ENCODE measurements at places on chromosomes 7 and 10. TPM values are rescaled to one million over a fixed set of nuclear protein-coding genes. Genes with fewer than 3 reads are reported as not detected.

DNA sequence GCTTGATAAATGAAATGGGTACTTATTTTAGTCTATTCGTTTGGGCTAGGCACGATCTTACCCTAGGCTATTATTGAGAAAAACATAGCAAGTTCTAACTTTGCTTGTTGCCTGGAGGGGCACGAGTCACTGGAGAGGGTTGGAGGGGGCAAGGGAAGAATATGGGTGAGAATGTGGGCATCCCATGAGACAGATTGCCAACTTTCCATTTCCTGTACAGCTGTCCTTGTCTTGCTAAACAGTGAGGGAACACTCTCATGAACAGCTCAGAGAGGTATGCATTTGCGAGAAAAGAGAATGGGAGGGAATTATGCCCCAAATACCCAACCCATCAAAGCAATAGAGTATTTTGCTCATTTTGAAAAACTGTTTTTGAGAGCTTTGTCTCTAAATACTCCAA, 9.2 kb downstream of the CDHR3 start:
- no peak for DNase-seq

- DNase-seq: no peak
Observed at GRCh38 chr7:112669306-112669705, 120.9 kb downstream of the TMEM168 start.

OR9A2 gene
- total RNA-seq: not detected

GRCh38 chr10:53697038-53697437, 924.5 kb upstream of the MBL2 start:
- no peak for DNase-seq

- DNase-seq: no peak
Observed at GRCh38 chr10:16016688-16017087, 156.4 kb upstream of the MINDY3 start.

DNA sequence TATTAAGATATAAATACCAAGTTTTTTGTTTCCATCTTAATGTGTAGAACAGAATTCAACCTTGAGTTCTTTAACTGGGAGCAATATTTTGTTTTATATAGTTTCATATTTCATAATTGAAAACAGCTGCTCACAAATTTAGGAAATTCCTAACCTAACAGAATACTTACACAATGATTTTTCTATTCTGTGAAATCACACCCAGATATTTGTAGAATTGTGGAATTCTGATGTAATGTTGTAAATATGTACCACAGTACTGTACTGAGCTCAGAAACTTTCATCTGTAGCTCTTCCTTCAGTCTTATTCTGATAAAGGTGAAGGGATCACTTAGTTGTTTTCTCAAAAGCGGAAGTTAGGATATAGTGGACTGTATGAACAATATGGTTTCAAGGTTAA, 143.4 kb upstream of the GLI3 start:
- no peak for DNase-seq

KCND2 gene
- total RNA-seq: not detected
